ENCODE measurements at places on chromosomes 1 and 21.

- DNase-seq, result no peak
These were observed 5.0 kb downstream of the PHC2 start for GRCh38 chr1:33425900-33426299.

DNA sequence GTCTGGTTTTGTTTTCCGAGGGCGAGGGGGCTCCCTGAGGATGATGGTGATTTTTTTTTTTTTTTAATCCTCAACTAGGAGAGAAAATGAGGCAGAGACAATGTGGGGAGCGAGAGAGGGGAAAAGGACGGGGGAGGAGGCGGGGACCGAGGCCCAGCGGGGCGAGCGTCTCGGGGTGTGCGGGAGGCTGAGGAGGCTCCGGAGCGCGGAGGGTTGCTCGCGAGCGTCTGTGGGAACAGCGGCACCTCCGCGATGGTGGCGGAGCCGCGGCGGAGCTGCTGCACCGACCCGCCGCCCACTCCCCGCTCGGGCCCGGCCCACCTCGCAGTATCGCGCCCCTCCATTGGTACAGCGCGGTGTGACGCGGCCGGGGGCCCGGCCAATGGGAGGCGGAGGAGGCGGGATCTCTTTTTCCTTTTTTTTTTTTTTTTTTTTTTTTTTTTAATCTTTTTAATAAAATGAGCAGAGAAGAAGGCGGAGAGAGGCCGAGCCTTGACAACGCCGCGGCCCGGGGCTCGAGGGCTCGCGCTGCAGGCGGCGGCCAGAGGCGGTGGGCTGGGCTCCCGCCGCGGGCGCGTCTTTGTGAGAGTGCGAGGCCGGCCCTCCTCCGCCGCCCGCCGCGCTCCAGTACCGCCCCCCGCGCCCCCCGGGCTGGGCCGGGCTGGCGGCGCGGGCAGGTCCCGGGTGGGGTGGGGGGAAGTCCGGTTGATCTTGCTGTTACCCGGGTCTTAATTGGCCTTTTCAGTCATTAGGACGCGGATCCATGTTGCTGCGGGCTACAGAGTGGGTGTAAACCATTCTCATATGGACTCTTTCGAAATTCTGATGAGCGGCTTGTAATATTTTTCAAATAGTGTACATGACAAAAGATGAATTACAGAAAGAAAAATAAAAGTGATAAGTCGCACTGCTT, at the start of gene RERE:
Gene RERE, minus strand, starts transcription at position 229 of the 913 bp plus-strand sequence.
- peak; percentile 95 for DNase-seq

DNA sequence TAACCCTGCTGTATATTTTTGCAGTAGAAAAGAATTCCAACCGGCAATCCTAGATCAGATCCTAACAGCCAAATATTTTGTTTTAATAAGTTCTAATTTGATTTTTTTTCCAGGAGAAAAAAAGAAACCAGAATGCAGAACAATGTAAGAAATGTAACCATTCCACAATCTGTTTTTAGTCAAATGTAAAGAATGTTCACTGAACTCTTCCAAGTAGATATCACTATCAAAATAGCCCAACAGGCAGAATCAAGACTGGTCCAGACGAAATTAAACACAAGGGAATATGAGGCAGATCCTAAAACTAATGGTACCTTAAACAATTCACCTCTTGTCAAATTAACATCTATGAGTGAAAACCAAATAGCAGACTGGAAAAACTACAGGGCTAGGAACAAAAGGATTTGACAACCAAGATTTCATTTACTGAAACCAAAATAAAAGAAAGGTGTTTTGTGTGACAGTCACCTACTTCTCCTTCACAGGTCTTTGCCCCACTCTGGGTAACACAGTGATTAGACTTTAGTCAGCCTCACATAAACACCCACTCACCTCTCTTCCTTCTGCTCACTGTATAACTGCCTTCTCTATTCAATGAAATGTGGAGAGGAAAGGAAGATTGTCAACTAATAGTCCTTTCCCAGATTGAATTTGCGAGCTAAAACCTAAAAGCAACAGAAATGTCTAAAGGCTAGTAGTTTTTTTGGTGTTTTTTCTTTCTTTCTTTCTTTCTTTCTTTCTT, 137.9 kb downstream of the FAF1 start:
- DNase-seq, result no peak

- no peak for DNase-seq
These were observed 416.6 kb downstream of the RWDD3 start for GRCh38 chr1:95650631-95651030.

- no peak for DNase-seq
These were observed 2.2 kb downstream of the MIGA1 start for GRCh38 chr1:77781683-77782082.

GRCh38 chr1:39827201-39827600, 38.5 kb upstream of the BMP8B start:
- DNase-seq, result no peak

- DNase-seq, result no peak
These were observed 11.7 kb upstream of the TINAGL1 start for GRCh38 chr1:31564606-31564989.

DNA sequence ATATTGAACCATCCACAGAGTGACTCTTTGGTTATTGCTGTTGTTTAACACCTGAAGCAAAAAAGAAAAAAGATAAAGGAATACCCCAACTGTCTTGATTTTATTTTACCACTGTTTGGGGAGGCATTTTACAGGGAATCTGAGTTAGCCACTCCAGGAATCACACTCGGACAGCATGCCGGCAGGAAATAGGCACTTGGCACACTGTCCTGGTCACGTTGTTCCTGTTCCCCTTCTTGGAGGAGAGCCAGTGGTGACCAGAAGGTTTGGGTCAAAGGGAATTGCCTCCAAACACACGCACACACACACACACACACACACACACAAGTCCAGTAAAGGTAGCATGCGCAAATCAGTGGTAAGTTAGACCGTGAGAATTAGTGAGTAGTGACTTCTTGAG, 13.8 kb downstream of the RGS4 start:
- no peak for DNase-seq

Data from effector CD4-positive, alpha-beta T cell (primary cell).